ENCODE measurements at places on chromosomes 6 and 20. TPM values are rescaled to one million over a fixed set of nuclear protein-coding genes. Genes with fewer than 3 reads are reported as not detected.
A peak's percentile ranks its signal among the peaks of the same experiment; 100 is the strongest.

The FLRT3 gene
- total RNA-seq: not detected

- no peak for DNase-seq
Observed at GRCh38 chr6:31666337-31666965, 571 bp downstream of the CSNK2B start.

The HLA-DOA gene
- 1.6 TPM for total RNA-seq

The PNLDC1 gene
- total RNA-seq: 0.17 TPM

The TRIM26 gene
- 88.3 TPM for total RNA-seq

DNA sequence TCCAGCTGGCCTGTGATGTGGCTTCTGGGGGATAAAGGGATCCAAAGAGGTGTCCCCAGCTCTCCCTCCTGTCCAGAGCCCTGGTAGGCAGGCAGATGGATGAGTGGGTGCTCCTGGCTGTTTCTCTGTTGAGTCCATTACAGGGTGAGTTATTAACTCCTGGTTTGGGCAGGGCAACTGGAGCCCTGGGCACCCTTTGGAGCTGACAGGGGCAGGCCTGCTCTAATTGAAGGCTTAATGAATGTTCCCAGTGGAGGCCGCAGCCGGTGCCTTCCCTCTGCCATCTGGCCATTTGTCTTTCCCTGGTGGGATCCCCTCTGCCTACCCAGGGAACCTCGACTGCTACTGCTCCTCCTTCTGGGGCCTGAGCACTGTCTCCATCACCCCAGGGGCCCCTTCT is 44.7 kb upstream of the MLN start:
- no peak for DNase-seq

The RAB5IF gene
- total RNA-seq: 97.0 TPM

GRCh38 chr20:2833761-2834160 is 6.7 kb downstream of the PCED1A start:
- no peak for DNase-seq

The LHFPL5 gene
- total RNA-seq: not detected

DNA sequence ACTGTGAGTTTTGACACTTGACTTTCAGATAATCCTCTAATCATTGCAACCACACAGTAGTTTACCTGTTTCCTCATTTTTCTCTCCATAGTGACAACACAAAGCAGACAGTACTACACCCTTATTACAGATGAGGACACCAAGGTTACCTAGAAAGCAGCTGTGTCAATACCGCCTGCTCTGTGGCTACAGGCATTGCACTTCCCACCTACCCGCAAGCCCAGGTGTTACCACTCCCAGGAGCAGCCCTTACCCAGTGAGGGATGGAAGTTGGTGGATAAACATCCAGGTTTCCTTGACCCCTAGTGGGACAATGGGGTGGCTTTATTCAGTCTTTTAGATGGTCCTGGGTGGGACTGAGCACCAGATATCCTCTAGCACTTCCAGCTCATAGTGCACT is 503.6 kb downstream of the PTPRT start:
- DNase-seq: no peak

DNA sequence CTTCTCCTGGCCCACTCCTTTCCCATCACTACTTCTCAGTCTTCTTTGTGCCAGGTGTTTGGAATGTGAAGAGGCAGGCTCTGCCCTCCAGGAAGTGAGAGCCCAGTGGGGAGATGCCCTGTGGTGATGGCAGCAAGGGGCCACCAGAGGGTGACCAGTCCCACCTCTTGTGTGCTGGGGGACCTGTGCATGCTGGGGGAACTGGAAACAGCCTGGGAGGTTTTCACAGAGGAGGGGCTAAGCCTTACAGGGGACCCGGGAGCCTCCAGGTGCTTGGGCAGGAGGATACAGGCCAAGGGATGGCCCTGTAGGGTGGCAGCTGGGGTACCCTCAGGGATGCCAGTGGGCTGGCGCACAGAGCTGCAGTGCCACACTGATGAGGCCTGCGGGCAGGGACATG is 72.3 kb downstream of the RAMACL start:
- DNase-seq: no peak

- DNase-seq: no peak
Observed at GRCh38 chr6:149457316-149457884, 27.4 kb downstream of the ZC3H12D start.

The PDE7B gene
- 0.57 TPM for total RNA-seq

The COL9A3 gene
- total RNA-seq: not detected

DNA sequence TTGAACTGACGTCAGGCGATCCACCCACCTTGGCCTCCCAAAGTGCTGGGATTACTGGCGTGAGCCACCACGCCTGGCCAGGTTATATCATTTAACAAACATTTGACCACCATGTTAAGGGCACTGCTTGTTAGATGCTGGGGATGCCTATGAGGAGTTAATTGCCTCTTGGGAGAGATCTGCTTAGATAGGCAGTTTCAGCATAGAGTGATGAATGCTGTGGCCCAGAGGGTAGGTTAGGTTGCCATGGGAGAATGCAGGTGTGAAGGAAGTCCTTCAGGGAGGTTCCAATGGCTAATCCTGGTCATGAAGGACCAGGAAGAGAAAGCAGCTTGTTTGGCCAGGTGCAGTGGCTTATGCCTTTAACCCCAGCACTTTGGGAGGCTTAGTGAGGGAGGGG is 17.0 kb downstream of the PHF20 start:
- DNase-seq: no peak

DNA sequence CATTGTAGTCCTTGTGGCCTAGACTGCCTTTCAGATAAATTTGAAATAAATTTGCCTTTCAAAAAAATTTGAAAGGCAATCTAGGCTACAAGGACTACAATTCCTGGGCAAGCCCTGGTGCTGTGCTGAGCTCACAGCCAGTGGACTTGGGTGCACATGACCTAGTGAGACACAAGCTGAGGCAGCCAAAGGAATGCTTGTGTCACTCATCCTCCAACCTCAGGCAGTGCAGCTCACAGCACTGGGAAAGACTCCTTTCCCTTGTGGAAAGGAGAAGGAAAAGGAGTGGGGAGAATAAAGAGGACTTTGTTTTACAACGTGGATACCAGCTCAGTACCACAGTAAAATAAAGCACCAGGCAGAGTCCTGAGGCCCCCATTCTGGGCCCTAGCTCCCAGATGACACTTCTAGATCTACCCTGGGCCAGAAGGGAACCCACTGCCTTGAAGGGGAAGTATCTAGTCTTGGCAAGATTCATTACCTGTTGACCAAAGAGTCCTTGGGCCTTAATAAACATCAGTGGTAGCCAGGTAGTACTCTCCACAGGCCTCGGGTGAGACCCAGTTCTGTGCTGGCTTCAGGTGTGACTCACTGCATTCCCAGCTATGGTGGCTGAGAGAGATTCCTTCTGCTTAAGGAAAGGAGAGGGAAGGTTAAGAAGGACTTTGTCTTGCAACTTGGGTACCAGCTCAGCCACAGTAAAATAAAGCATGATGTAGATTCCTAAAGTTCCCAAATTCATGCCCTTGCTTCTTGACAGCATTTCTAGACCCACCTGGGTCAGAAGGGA is 659.7 kb upstream of the FLRT3 start:
- no peak for DNase-seq

GRCh38 chr6:32133786-32134185 is 3.7 kb upstream of the FKBPL start:
- DNase-seq: no peak

DNA sequence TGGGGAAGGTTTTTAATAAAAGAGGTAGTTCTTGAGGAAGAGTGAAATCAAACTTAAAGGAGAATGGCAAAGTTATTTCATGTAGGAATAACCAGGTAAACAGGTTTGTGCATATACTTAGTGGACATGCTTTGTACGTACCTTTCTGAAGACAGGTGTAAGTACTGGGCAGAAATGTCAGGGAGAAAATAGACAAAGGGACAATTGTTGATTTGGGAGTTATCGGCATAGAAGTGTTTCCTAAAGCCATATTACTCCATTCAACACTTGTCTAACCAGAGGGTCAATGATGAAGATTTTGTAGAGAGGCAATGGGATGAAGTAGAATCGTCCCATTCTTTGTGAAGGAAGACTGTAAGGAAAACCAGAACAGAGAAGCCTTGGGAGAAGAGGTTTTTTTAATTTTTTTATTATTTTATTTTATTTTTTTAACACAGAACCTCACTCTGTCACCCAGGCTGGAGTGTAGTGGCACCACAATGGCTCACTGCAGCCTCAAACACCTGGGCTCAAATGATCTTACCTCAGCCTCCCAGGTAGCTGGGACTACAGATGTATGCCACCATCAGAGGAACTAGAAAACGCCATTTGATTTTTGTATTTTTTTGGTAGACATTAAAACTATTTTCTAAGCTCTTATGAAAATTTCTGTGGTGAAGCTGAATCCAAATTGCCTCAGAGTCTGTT is 18.0 kb downstream of the SMAP1 start:
- DNase-seq: no peak

DNA sequence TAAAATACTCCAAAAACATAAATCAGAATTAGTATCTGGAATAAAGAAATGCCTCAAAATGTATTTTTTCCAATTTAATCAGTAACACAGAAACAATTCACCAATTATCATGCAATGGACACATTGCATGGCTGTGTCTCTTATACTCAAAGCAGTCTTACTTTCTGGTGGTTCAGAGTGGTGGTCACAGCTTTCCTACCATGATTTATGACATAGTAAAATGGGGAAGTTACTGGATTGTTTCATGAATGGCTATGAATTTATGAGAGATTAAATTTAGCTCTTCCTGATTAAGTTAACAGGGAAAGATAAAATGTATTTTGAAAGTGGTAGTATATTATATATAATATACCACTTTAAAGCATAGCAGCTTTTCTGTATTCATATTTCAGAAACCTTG is 331.5 kb upstream of the MAP3K7 start:
- DNase-seq: no peak

The BHLHE23 gene
- not detected for total RNA-seq

- no peak for DNase-seq
Observed at GRCh38 chr20:20425823-20426654, 58.1 kb downstream of the INSM1 start.

- DNase-seq: no peak
Observed at GRCh38 chr6:43828711-43829110, 58.7 kb downstream of the VEGFA start.

DNA sequence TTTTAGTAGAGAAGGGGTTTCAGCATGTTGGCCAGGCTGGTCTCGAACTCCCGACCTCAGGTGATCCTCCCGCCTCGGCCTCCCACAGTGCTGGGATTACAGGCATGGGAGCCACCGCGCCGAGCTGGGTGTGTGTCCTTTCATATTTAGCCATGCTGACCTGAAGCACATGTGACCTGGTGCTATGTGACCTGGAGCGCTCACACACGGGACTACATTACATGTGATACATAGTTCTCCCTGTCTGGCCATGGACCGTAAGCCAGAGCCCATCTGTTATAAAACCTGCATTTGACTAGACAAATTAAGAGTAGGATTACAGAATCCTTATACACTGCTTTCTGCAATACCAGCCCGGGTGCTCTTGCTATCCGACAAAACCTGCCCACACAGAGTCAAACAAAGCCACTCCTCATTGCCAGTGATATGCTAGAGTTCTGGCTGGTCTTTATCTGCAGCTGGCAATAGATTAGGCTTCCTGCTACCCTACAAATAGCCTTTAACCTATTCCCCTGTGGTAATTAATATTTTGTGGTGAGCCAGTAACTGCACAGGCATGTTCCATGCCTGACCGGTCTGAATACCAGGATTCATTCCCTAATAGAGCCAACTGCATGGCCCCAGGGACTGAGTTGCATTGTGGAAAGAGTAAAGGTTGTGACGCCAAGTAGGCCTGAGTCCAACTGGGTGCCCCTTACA is 26.3 kb upstream of the FAM50B start:
- no peak for DNase-seq

- DNase-seq: no peak
Observed at GRCh38 chr6:139285590-139285989, 6.2 kb downstream of the TXLNB start.

- DNase-seq: no peak
Observed at GRCh38 chr6:84086545-84087429, 53.2 kb downstream of the MRAP2 start.

DNA sequence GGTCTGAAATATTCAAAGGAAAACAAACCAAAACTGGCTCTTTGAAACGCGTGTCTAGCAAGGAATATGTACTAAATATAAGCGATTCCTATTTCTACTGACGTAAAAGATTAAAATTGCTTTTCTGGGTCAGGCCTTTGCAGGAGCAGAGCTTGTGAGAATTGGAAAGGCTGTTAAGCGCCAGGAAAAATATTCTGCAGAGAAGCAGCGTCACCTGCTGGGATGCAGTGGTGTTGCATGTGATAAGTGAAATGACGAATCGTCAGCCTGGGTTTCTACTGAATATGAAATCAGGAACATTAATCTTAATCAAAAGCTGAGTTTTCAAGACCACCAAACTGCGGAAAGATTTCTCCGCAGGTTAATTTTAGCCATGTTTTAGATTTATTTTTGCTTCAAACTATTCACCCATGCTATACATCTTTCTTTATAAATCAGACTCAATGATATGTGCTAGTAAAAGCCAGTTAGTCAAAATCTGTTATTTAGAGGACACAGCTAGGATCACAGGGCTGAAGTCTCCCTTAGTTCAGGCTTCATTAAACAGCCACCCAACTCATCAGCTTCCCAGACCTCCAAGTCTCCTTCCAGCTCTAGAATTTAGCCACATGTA is 67.4 kb downstream of the ALDH8A1 start:
- peak; percentile 55 for DNase-seq

- DNase-seq: no peak
Observed at GRCh38 chr20:39190666-39191570, 228.8 kb downstream of the DHX35 start.

DNA sequence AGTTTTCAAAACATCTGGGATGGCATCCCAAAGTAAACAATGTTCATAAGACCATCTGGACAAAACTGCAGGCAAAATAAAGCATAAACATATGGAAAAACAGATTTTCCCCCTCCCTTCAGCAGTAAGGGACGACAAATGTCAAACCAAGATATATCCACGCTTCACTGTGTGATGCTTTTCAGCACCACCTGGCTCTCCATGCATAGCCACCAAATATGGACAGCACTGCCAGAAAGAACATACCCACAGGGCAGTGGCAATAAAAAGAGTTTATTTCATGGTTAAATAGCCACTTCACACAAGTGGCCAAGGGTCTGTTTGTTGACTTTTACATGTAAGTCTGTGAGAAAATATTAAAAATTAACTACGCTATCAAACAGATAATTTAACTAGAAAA is 23.1 kb downstream of the USP45 start:
- no peak for DNase-seq

The SMPDL3A gene
- not detected for total RNA-seq

DNA sequence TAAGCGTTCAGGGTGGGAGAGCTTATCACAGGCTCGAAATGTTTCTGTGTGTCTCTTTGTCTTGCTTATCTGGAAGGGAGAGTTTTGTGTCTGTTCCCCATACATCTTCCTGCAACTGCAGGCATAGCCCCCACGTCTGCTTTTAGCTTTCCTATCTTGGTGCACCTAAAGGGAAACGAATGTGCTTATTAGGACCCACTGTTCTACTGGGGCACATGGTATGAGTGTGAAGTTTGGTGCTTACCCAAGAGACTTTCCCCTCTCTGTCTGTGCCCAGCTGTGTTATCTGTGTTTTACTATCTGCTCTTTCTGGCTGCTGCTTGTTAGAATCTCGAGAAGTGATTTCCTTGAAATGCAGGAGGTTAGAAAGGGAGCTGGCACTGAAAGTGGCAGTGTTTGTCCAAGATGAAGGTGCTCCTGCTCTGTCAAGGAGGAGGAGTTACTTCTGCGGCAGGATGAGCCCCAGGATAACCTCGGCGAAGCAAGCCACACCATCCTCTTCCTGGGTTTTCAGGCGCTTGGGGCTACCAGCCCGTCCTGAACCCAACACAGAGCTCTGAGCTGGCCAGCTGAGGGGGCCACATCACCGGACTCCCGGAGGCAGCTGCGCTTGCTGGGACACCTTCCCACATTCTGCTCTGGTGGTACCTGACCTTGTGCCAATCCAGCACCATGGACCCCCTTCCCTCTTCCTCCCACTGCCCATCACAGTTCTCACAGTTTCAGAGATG is 23.4 kb downstream of the DYNLT1 start:
- no peak for DNase-seq

GRCh38 chr20:32527052-32527446 is 58.1 kb downstream of the NOL4L start:
- DNase-seq: no peak

Measured in activated CD4-positive, alpha-beta T cell treated with anti-CD3 and anti-CD28 coated beads, Interleukin-2, amount 10 ng/mL, durations not matched to agents 7 days and 5 days (primary cell).